ENCODE measurements at places on chromosomes 4 and X. TPM values are rescaled to one million over a fixed set of nuclear protein-coding genes. Genes with fewer than 3 reads are reported as not detected.

The MAGEA1 gene
- total RNA-seq = not detected

The MAOB gene
- under 0.01 TPM for total RNA-seq

GRCh38 chr4:139682741-139683151 is 17.1 kb downstream of the MGST2 start:
- no peak for DNase-seq

- no peak for DNase-seq
These were observed 41.7 kb downstream of the ITM2A start for GRCh38 chrX:79325263-79325958.

DNA sequence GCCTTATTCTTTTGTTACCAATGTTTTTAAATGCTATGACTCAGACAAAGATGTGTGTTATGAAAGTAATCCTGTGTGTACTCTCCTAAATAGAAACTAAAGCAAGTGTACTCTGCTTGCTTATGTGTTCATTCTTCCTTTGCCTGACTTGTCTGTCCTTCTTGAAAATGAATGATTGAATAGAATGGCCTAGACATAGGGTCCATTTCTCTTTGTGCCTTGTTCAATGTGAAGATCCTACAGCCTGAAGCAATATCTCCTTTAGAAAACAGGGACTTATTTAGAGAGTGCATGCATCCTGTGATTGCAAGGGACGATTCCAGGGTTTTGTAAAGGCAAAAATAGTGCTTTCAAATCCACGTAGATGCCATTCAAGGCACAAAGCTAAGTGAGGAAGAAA is 343.6 kb upstream of the TACR3 start:
- no peak for DNase-seq

- no peak for DNase-seq
These were observed 31.4 kb downstream of the SH3RF1 start for GRCh38 chr4:169239221-169239905.

DNA sequence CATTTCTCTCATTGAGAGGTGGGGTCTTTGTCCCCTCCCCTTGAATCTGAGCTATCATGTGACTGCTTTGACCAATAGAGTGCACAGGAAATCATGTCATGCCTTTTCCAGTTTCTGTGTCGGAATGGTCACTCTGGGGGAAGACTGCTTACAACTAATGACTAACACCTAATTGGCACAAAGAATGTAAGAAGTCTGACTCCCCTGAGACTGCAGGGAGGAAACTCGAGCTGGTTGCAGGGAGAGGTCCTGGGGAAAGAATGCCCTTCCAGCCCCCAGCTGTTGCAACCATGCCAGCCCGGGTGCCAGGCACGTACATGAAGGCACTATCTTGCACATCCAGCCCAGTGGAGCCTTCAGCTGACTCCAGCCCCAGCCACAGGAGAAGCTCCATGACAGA is 254.2 kb downstream of the DHX15 start:
- peak; percentile 14 for DNase-seq

GRCh38 chrX:43840265-43840664 is 42.0 kb downstream of the MAOB start:
- DNase-seq = peak; percentile 43

Measured in bronchial epithelial cell (primary cell).